ENCODE measurements at places on chromosomes 12 and 14. TPM values are rescaled to one million over a fixed set of nuclear protein-coding genes. Genes with fewer than 3 reads are reported as not detected.

DNA sequence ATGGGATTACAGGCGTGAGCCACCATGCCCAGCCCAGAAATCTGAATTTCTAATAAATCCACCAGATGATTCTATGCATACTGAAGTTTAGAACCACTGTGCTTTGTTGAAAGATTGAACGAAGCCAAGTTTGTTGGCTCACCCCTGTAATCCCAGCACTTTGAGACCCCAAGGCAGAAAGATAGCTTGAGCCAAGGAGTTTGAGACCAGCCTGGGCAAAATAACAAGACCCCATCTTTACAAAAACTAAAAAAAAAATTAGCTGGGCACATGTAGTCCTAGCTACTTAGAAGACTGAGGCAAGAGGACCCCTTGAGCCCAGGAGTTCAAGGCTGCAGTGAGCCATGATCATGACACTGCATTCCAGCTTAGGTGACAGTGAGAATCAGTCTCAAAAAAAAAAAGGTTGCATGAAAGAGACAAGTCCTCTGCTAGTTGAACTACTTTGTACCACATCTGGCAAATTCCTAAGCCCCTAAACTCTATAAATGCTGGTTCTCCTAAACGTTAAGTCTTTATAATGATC is 1.7 kb upstream of the ABHD4 start:
- no peak for DNase-seq
- no peak overlapping the region for H3K4me3 ChIP-seq

- H3K4me3 ChIP-seq: no peak overlapping the region
- H3K27ac ChIP-seq: no peak overlapping the region
- peaks cover 64% of the 10 kb centered on the region for H3K27me3 ChIP-seq
- peaks cover 6% of the 10 kb centered on the region for H3K36me3 ChIP-seq
These were observed 12.3 kb downstream of the SIX1 start for GRCh38 chr14:60636879-60637478.

GRCh38 chr12:76464631-76465166 is 94.9 kb downstream of the OSBPL8 start:
- no peak overlapping the region for H3K4me3 ChIP-seq
- H3K4me1 ChIP-seq: no peaks in the 10 kb centered on the region
- H3K27me3 ChIP-seq: no peaks in the 10 kb centered on the region
- no peak overlapping the region for H3K27ac ChIP-seq
- DNase-seq: no peak

- no peak overlapping the region for H3K4me3 ChIP-seq
- no peaks in the 10 kb centered on the region for H3K27me3 ChIP-seq
- no peaks in the 10 kb centered on the region for H3K4me1 ChIP-seq
- H3K27ac ChIP-seq: no peak overlapping the region
These were observed 177.4 kb upstream of the CCDC198 start for GRCh38 chr14:57671021-57671420.

- H3K4me1 ChIP-seq: no peaks in the 10 kb centered on the region
- no peak for DNase-seq
- H3K27me3 ChIP-seq: peaks cover 13% of the 10 kb centered on the region
- H3K27ac ChIP-seq: no peak overlapping the region
These were observed 177.9 kb downstream of the APAF1 start for GRCh38 chr12:98823012-98823411.

DNA sequence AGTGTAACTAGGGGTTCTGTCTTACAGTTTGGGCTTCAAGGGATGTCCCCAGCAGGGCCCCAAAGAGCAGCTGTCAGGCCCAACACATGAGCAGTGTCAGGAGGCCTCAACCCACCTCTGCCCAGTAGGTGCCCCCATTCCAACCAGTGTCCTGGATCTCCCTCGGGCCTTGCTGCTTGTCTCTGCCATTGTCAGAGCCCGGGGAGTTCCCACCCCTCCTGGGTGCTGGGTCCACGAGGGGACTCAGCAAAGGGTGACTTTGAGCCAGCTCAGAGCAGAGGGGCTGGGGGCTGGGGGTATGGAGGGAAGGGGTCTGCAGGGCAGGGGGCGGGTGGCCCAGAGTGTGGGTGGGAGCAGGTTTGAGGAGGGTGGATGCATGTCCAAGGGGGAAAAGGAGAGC is 18.0 kb upstream of the BEGAIN start:
- no peak overlapping the region for H3K27ac ChIP-seq
- H3K4me3 ChIP-seq: no peak overlapping the region
- no peaks in the 10 kb centered on the region for H3K4me1 ChIP-seq
- peaks cover 9% of the 10 kb centered on the region for H3K36me3 ChIP-seq
- peaks cover 27% of the 10 kb centered on the region for H3K27me3 ChIP-seq

GRCh38 chr12:12964255-12964654 is 12.3 kb upstream of the GPRC5D start:
- peaks cover 10% of the 10 kb centered on the region for H3K4me1 ChIP-seq
- no peaks in the 10 kb centered on the region for H3K27me3 ChIP-seq
- H3K4me3 ChIP-seq: no peak overlapping the region
- no peak for DNase-seq

DNA sequence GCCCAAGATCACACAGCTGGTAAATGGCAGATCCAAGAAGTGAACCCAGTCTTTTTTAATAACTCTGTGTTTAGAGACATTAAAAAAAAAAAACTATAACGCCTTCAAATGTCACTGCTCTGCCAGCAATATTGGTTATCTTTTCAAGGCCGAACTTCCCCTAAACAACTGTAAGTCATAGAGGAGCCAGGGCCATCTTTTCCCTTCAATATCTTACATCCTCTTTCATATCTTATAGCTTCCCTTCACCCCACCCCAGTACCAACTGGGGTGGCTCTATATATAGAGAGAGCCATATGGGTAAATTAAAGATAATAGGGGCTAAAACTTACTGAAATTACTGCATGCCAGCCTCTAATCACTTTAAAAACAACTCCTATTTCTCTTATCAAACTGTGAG is 100.2 kb downstream of the STAB2 start:
- DNase-seq: no peak
- H3K4me3 ChIP-seq: no peak overlapping the region
- H3K4me1 ChIP-seq: no peaks in the 10 kb centered on the region
- H3K27ac ChIP-seq: no peak overlapping the region
- H3K36me3 ChIP-seq: no peaks in the 10 kb centered on the region
- peaks cover 5% of the 10 kb centered on the region for H3K27me3 ChIP-seq

GRCh38 chr14:75411214-75411540 is 16.6 kb upstream of the JDP2 start:
- no peaks in the 10 kb centered on the region for H3K36me3 ChIP-seq
- DNase-seq: no peak
- H3K27me3 ChIP-seq: peaks cover 4% of the 10 kb centered on the region

INHBC gene
- not detected for total RNA-seq

Data from activated CD8-positive, alpha-beta T cell treated with anti-CD3 and anti-CD28 coated beads, Interleukin-2, amount 10 ng/mL, durations not matched to agents 7 days and 5 days (primary cell).